Testis (tissue), 5 donors: ENCODE measurements at places on chromosomes 11 and 22.

DNA sequence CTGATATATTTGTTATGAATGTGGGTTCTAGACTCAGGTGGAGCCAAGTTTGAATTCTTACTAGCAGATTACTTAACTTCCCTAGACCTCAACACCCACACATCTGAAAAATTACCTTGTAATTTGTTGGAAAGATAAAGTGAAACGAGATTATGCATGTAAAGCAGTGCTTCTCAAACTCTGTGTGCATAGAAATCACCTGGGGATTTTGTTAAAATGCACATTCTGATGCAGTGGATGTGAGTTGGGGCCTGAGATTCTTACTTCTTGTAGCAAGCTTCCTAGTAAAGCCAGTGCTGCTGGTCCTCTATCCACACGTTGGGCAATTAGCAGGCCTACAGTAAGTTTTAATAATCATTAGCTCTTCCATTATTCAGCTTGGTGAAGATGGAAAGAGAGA, 15.1 kb upstream of the CEP295 start:
- DNase-seq, result no peak

DNA sequence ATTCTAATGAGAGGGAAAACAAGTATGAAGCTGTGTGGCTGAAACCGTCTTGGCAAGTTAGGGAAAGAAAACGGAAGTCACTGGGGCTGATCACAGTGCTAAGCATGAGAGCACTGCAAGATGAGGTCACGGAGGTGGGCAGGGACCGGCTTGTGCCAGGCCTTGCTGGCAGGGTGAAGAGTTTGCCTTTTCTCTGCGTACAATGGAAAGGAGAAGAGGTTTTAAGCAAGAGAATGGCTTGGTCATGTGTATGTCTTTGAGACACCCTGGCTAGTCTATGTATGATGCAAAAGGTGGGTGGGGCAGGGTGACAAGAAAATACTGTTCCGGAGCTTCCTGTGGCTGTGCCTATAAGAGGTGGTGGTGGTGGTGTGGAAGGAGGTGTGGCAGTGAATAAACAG, 567.9 kb downstream of the NTM start:
- no peak for DNase-seq

DNA sequence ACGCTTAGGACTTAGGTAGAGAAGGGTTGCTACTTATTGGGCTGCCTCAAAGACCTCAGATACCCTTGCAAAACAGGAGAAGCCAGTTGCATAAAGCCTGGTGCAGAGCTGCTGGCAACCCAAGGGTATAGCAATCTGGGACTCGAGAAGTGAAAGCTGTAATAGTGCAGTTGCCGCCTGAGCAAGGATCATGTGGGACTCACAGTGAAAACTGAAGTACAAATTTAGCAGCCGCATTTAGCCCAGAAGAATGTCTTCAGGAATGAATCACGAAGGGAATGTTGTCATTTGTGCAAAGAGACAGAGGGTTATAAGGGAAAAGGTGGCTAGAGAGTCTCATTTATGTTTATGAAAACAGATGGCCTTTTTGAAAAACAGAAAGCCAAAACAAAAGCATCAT, 267.2 kb downstream of the TENM4 start:
- peak; percentile 26 for DNase-seq

GRCh38 chr11:74449369-74449931, 17.9 kb downstream of the KCNE3 start:
- peak; percentile 60 for DNase-seq

GRCh38 chr11:123472236-123472935, 42.3 kb downstream of the GRAMD1B start:
- peak; percentile 40 for DNase-seq

GRCh38 chr11:125167292-125167953, 2.9 kb downstream of the PKNOX2 start:
- DNase-seq, result peak; percentile 37

DNA sequence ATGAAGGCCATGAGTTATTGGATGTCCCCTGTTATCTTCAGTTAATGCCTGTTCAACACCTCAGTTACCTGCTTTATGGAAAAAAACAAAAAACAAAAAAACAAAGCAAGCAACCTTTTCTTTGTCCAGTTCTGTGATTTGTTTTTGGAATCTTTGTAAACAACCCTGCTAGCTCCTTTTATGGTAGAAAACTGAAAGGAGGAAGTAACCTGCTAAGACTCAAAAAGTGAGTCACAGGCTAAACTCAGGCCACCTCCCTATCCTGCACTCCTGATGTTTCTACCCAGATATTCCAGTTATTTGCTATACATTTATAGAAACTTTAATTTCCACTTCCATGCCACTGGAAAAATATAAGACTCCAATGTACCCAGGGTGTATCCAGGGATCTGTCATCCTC, 20.6 kb upstream of the TLCD5 start:
- no peak for DNase-seq

GRCh38 chr11:79333355-79333754, 107.5 kb downstream of the TENM4 start:
- DNase-seq, result no peak

- peak; percentile 80 for DNase-seq
Measured at GRCh38 chr22:42673898-42674401, 24.8 kb upstream of the CYB5R3 start.

GRCh38 chr11:84358034-84358433, 1071.9 kb upstream of the CCDC90B start:
- DNase-seq, result no peak

DNA sequence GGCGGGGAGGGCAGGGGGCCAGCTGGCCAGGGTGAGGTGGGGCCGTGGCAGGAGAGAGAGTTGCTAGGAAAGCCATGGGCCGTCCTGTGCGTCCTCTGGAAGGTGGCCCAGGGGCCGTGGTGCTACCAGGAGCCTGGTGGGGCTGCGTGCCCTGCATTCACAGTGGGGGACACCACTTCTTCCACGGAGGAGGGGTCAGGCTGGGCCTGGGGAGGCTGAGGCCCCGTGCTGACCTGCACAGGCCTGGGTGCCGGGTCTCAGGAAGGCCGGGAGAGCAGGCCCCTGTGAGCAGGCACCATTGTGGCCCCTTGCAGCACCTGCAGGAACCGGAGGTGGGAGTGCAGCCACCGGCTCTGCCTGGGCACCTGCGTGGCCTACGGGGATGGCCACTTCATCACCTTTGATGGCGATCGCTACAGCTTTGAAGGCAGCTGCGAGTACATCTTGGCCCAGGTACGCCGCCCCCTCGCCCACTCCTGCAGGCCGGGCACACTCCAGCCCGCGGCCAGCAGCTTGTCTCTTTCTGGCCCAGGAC, 12.0 kb downstream of the MUC5B start:
- no peak for DNase-seq

- no peak for DNase-seq
Measured at GRCh38 chr11:59759900-59760299, 4.7 kb downstream of the STX3 start.

DNA sequence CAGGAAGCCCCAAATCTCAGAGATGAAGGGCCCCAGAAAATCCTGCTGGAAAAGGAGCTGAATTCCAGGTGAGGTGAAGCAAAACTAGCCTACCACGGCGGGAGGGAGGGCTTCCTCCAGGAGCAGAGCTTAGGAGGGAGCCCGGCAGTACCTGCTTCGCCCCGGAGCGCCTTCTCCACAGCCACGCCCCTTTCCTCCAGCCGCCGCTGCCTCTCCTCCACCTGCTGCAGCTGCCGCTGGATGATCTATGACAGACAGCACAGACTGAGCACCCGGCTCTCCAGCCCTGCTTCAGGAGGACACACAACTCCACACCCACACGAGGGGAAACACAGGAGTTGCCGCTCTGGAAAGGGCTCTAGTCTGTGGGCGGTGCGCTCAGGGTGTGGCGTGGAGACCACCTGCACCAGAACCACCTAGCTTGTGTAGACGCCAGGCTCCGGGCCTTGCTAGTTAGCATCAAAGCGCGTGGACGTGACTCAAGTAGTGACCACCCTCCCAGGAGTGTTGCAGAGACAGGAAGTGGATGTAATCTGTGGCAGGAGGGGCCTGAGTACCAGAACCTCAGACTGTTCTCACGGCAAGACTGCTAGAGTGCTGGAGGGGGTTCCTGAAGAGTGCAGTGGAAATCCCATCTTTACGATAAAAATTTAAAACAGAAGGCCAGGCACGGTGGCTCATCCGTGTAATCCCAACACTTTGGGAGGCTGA, 34.6 kb upstream of the BID start:
- DNase-seq, result no peak

GRCh38 chr22:32255726-32256125, 579 bp upstream of the SLC5A4 start:
- DNase-seq, result no peak
